ENCODE measurements at places on chromosomes 4 and X.

DNA sequence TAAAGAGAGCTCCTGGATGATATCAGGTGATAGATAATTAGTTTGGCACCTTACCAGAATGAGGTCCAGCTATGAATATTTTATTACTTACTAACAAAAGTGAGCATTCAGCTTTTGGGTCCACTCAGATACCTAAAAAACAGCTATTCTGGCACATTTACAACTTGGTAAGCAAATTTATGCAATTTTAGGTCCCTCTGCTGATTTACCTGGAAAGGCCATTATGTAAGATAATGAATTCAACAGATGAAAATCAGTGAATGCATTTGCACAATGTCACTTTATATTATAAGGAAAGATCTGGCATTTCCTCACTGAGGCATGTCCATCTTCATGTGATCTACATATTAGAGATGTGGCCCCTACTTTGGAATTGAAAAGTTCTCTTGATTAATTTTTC lies 517.0 kb downstream of the SPRY1 start:
- no peak for DNase-seq

DNA sequence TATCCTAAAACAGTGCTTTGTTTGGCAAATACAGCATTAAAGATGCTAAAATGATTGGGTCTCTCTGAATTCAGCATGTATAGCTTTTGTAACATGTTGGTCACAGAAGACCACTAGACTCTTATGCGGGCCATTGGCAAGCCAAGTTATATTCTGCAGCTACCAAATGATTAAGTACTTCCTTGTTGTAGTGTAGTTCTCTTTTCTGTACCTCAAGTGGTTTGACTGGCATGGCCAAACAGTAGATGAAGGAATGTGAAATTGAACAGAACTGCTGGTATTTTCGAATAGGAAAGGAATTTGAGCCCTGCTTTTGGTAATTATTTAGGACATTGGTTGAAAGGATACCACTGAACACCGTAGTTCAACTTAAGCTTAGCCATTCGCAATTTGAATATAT lies 193.9 kb upstream of the GPC4 start:
- DNase-seq = no peak

GRCh38 chrX:30270639-30271038 lies 23.7 kb downstream of the MAGEB1 start:
- DNase-seq = no peak

DNA sequence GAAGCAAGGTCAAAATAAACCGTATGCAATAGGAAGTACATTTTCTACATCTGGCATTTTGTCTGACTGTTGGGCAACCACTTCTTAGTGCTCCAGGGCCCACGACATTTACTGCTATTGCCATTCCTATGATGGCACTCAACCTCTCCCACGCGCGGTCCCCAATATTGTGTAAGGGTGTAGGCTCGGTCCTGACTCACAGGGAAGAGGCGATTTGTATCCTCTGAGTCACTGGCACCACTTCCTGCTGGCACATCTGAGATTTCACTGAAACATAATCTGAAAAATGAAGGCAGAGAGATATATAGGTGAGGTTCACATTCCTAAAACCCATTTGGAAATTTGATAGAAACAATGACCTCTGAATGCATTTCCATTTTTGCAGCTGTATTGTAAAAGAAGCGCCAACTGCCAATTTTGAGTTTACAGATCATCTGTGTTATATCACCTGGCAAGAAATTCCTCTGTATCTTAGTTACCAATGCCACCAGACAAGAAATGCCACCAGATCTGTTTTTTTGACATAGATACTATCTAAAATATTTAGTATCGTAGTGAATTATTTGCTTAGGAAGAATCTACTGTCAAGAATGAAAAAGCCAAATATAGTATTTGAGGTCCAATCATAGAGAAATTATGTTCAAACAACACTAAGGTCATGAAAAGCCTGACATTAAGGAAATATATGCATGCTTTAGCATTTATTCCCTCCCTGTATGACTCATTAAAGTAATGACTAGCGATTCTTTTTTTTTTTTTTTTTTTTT lies 9.8 kb downstream of the EREG start:
- no peak for DNase-seq
